ENCODE measurements at places on chromosomes 6 and 20. TPM values are rescaled to one million over a fixed set of nuclear protein-coding genes. Genes with fewer than 3 reads are reported as not detected.

The RCAN2 gene
- polyA plus RNA-seq = 8.7 TPM

GRCh38 chr6:89834884-89835792 is 5.5 kb downstream of the CASP8AP2 start:
- DNase-seq = peak; percentile 10

The SLC35D3 gene
- not detected for polyA plus RNA-seq

The LGSN gene
- polyA plus RNA-seq = not detected

DNA sequence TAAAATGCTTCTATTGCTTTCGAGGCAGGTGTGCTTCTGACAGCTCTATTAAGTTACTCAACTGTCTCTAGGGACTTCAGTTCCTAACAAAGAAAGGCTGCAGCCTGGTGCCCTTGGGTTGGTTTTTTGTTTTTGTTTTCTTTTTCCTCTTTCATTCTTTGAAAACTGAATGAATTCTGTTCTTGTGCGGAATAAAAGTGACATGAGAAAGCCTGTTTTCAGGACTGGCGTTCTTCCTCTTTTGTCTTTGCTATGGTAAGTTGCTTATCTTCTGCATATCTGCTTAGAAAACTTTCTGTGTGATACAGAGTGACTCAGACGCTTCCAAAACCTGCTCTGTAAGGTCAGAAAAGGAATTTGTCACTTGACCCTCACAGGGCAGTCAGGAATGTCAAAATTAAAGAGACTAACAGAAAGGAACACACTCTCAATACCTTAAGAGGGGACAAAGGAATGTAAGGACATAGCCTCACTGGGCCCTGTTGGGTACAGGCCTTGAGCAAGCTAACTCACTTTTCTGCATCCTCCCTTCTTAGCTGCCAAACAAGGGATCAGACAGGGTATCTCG is 56.2 kb upstream of the NHSL1 start:
- no peak for DNase-seq

GRCh38 chr6:141394125-141394536 is 738.6 kb upstream of the GJE1 start:
- DNase-seq = no peak
